ENCODE measurements at places on chromosomes 16 and 17.

GRCh38 chr17:17343896-17344506 is 40.8 kb downstream of the NT5M start:
- no peak for DNase-seq

DNA sequence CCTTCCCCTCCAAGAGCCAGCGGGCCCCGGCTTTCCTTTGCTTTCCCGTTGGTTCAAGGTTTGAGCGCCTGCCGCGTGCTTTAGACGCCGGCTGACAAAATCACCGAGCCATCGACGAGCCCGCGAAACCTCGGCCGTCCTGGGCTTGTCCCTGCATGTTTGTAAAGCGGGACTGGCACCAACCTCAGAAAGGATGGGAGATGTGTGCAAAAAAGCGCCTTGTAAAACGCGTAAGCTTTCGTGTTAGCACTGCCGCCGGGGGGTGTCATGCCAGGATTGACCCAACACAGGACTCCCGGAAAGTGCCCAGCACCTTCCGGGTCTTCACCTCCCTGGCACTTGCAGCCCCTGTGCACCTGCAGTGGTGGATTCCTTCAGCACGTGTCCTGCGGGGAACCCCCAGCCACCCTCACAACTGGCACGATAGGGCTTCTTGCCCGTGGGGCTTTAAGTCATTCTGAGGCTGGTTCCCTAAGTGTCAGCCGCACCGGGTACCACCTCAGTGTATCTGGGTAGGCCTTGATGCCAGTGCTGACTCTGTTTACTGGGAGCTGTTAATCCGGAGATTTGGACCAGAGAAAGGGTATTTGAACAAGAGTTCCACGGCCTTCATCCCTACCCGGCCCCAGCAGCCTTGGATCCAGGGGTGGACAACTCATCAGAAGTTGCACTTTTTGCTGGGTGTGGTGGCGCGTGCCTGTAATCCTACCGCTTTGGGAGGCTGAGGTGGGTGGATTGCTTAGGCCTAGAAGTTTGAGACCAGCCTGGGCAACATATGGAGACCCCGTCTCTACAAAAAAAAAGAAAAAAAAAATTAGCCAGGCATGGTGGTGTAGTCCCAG is 817 bp downstream of the NDUFAF8 start:
- peak; percentile 32 for DNase-seq

DNA sequence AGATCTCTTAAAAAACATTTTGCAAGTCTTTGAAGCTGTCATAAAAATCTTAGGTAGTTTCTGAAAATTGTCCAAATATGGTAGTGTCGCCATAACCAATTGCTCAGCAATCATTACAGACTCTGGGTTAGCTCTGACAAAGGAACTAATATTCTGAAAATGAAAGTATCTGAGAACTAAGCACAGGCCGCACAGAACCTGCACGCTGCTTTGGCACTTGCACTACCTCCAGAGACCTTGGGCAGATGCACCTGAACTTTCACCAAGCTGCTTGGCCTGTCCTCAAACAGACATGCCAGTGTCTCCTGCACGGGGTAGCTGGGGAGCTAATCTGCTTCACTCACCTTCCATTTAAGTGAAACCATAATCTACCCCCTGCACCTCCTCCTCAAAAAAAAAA is 317.0 kb downstream of the MAF start:
- peak; percentile 12 for DNase-seq

GRCh38 chr17:4340914-4341615 is 25.4 kb downstream of the UBE2G1 start:
- DNase-seq = no peak

DNA sequence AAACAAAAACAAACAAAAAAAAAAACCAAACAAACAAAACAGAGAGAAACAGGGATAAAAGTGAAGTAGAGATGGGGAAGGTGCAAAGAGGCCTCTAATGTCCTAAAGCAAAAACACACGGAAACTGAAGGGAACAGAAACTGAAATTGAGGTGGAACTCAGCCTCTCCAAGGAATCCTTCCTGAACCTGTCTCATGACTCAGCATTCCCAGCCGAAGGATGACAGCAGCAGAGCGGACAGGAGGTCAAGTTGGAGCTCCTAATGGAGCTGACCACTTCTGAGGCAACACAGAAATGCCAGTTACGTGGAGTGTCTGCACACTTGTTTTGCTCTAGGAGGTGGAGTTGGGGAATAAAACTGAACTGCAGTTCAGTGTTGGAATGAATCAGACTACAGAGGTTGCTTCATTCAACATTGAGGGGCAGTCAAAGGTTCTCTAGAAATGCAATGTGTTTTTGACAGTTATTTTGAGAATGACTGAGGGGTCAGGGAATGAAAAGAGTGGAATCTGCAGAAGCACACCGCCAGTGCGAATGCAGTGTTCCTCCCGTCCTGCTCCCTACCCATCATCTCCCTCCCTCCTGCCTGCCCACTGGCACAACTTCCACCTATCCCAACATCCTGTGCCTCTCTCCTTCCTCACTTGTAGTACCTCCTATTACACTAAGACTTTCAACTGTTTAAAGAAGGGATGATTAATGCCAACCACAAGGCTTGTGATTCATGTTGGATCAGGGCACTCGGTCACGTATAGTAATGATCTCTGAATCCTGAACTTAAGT is 6.3 kb downstream of the UBE2O start:
- DNase-seq = no peak

DNA sequence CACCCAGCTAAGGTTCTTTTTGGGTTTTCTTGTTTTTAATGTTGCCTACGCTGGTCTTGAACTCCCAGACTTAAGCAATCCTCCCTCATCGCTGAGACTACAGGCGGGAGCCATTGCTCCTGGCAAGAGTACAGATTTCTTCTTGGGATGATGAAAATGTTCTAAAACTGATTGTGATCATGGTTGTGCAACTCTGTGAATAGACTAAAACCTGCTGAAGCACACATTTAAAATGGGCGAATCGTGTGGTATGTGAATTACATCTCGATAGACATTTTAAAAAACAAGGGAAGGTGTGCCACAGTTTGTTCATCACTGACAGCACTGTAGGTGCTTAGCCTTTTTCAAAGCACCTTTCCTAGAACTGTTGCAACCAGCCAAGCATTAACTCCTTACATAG is 48.8 kb upstream of the CDH3 start:
- no peak for DNase-seq

GRCh38 chr16:48053418-48053745 is 102.4 kb downstream of the ABCC12 start:
- DNase-seq = no peak

GRCh38 chr16:87095271-87095670 is 221.9 kb downstream of the C16orf95 start:
- DNase-seq = no peak

DNA sequence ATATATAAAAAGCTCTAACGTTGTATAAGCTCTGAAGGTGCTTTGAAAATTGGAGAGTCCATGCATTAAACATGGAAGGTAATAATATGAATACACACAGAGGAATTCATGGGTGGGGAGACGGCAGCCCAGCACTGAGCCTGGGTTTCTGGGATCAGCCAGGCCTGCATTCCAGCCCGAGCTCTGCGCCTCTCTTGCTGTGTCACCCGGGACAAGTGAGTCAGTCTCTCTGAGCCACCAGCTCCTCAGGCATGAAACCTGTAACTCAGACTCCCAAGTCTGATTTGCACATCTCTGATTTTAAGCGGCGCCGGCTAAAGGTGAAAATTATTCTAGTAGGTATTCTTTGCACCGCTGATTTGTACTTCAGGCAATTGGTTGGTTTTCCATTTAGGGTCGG is 238.8 kb downstream of the MRTFB start:
- DNase-seq = no peak

DNA sequence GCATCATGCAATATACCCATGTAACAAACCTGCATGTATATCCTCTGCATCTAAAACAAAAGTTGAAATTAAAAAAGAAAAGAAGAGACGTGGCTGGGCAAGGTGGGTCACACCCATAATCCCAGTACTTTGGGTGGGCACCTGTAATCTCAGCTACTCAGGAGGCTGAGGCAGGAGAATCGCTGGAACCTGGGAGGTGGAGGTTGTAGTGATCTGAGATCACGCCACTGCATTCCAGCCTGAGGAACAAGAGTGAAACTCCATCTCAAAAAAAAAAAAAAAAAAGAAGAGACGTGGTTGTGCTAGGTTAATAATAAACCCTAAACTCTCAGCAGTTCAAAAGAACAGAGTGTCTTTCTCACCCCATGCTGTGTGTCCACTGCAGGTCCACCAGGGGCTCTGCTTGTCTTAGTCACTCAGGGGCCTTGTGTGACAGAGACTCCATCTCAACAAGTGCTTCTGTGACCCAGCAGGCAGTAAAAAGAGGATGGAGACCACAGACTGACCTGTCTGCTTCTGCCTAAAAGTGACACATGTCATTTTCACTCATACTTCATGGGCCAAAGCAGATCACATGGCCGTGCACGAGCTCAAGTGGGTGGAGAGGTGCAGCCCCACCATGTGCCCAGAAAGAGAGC is 22.3 kb upstream of the N4BP1 start:
- no peak for DNase-seq

GRCh38 chr16:12462426-12463280 is 341.0 kb downstream of the CPPED1 start:
- no peak for DNase-seq

- DNase-seq = no peak
Observed at GRCh38 chr17:15965528-15965927, 20.6 kb downstream of the ADORA2B start.

- DNase-seq = no peak
Observed at GRCh38 chr17:62592341-62593099, 35.0 kb upstream of the MRC2 start.

DNA sequence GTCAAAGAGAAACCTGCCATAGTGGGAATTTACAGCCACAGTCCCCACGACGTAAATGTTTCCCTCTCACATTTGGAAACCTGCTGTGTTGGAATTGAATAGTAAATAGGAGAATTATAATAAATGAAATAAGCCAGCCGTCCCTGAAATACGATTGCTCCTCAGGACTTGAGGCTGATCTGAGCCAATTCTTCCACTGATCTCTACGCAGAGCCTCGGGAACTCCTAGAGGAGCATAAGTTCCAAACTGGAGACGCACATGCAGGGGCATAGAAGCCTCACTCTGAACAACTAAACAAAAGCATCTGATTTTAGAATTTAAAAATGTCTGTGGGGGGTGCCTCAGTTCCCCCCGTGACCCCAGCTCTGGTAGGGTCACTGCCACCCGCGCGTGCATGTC is 10.2 kb upstream of the TEX19 start:
- no peak for DNase-seq

- no peak for DNase-seq
Observed at GRCh38 chr17:77572065-77572601, 386.4 kb upstream of the TNRC6C start.

DNA sequence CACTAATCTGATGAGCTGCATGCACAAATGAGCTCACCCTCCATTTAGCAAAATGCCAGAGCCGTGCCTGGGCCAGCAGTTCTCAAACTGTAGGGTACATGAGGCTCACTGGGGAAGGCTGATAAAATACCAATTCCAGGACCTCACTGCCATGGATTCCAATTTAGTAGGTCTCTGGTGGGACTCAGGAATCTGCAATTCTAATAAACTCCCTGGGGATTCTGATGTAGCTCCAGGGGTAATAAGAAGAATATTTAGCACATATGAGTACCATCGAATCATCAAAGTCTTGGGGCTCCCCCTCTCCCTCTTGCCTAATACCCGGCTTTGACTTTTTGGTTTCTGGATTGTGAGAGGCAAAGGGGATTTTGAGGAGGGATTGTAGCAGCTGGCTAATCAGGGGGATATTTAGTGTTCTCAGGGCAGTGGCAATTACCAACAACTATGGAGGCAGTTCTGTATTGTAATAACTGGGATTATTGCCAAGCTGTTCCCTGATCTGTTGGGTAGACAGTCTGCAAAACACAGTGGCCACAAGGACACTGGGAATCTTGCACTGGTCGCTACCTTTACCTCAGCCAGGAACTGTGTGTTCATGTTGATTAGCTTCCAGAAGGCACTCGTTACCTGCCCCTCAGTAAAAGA is 140.4 kb downstream of the SHISA9 start:
- DNase-seq = no peak

- no peak for DNase-seq
Observed at GRCh38 chr16:65688301-65688700, 566.4 kb upstream of the CDH11 start.

- no peak for DNase-seq
Observed at GRCh38 chr17:5027916-5028315, 7.3 kb downstream of the SLC52A1 start.

DNA sequence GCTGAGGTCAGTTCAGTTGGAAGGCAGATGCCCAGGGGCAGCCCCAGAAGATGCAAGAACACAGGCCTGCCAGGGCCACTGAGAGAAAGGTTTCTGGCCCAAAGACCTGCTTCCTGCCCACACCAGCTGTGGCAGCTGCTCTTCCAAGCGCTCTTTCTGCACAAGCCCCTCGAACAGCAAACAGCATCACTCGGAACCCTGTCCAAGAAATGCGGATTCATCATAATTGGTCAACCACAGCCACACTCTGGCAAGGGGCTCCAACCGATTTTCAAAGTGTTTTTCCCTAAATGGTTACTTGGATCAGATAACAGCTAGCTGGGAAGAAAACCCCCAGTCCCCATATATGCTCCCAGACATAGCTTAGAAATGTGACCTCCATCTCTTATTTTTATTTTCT is 71.1 kb upstream of the DNAH17 start:
- no peak for DNase-seq

- no peak for DNase-seq
Observed at GRCh38 chr17:57875290-57876022, 25.6 kb upstream of the MRPS23 start.

GRCh38 chr16:4988647-4989046 is 30.5 kb downstream of the SEC14L5 start:
- no peak for DNase-seq

GRCh38 chr17:44794851-44795413 is 35.2 kb downstream of the GJC1 start:
- DNase-seq = no peak

GRCh38 chr17:5361426-5361825 is 58.0 kb downstream of the NUP88 start:
- DNase-seq = no peak

GRCh38 chr16:81539009-81539758 is 94.6 kb downstream of the CMIP start:
- no peak for DNase-seq

DNA sequence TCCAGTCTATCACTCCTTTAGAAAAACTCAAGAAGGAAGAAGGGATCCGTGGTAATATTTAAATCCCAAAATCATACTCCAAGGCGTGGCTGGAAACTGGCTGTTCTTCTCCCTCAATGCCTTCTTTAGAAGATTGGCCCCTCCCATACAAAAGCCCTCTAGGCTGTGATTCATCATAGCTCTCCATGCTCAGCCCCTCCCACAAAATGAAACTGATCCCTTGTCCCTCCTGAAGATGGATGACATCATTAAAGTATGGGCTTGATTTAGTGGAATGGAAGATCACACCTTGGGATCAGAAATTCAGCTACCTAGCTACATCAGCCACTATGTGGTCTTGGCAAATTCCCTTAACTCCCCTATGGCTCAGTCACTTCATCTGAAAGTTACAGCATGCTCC is 4.1 kb downstream of the GRIN2A start:
- no peak for DNase-seq

- no peak for DNase-seq
Observed at GRCh38 chr17:13596241-13596923, 5.3 kb downstream of the HS3ST3A1 start.

GRCh38 chr16:87582216-87582965 is 19.9 kb upstream of the JPH3 start:
- no peak for DNase-seq

GRCh38 chr17:34862384-34862783 is 98.9 kb downstream of the CCT6B start:
- no peak for DNase-seq

- DNase-seq = no peak
Observed at GRCh38 chr17:72264682-72265405, 144.0 kb downstream of the SOX9 start.

Data from T-helper 1 cell (primary cell).